ENCODE measurements at places on chromosomes 5 and 9.

- no peak for DNase-seq
These were observed 567.1 kb downstream of the TLR4 start for GRCh38 chr9:118271331-118271730.

DNA sequence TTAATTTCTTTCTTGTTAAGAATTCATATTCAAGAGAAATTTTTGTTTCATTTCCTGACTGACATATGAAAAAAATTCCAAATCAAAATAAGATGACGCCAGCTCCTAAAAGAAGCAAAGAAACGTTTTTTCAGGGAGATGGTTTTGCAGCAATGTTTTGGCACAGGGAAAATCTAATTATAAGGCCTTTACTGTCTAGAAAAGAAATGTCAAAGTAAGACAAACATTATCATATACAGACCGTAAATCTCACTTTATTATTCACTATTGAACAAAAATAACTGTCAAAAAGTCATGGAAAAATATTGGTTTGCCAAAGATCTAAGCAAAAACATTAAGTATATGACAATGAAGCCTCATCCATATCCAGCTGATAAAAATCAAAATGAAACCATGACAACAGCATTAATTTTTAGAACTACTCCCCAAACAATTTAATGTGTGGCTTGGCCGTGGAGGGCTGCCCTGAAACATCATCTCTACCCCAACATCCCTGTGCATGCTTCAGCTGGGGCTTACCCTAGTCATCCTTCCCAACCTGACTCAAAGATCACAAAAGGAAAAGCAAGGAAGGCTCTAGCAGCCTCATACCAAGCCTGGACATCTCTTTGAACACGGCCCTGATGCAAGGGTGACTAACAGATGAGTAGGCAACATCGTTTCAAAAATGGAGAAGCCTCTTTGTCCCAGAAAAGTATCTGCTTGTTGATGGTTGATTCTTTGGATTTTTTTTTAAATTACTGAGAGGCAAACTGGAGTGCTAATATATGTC, 95.6 kb downstream of the ARSB start:
- no peak for DNase-seq

GRCh38 chr5:143056792-143057579, 286.8 kb downstream of the ARHGAP26 start:
- no peak for DNase-seq

- DNase-seq = no peak
These were observed 784.6 kb upstream of the NUDT12 start for GRCh38 chr5:104347119-104347708.

DNA sequence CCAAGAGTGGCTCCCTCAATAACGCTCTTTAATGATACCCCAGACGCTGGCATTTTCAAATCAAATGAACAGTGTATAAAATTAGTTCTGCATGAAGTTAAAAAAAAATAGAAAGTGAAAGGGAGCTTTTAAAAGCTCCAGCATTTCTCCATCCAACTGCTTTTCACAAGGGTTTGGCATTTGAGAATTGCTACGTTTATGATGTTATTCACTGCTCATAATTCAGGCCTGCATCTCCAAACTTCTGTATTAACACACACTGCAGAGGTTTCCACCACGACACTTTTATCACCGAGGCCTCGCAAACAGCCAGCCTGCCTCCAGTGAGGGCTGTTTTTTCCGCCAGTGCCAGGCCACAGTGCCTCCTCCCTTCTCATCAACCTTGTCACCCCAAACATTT, 205.5 kb upstream of the EFNA5 start:
- no peak for DNase-seq

DNA sequence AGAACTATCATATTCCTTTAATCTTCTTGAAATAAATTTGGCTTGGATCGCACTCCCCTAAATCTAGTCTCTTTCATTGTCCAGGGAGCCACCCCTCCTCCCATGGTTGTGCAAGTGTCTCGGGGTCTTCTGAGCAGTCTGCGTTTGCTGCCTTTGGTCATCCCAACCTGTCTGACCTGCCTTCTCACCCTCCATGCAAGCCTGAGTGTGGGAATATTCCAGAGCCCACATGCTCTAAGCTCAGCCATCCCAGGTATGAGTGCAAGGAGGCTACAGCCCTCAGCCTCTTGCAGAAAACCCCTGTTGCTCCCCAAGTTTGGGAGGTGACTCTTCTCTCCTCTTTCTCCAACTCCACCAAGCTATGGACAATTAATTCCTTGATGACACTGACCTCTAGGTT, 7.7 kb upstream of the CTSL start:
- no peak for DNase-seq

GRCh38 chr9:135087489-135087792, at the start of gene OLFM1:
TSS of gene OLFM1 (plus strand) at chr9:135087668. CDS start at chr9:135087990, 322 bp downstream.
- no peak for DNase-seq

GRCh38 chr9:121807069-121807822, 155.8 kb downstream of the DAB2IP start:
- DNase-seq = no peak

DNA sequence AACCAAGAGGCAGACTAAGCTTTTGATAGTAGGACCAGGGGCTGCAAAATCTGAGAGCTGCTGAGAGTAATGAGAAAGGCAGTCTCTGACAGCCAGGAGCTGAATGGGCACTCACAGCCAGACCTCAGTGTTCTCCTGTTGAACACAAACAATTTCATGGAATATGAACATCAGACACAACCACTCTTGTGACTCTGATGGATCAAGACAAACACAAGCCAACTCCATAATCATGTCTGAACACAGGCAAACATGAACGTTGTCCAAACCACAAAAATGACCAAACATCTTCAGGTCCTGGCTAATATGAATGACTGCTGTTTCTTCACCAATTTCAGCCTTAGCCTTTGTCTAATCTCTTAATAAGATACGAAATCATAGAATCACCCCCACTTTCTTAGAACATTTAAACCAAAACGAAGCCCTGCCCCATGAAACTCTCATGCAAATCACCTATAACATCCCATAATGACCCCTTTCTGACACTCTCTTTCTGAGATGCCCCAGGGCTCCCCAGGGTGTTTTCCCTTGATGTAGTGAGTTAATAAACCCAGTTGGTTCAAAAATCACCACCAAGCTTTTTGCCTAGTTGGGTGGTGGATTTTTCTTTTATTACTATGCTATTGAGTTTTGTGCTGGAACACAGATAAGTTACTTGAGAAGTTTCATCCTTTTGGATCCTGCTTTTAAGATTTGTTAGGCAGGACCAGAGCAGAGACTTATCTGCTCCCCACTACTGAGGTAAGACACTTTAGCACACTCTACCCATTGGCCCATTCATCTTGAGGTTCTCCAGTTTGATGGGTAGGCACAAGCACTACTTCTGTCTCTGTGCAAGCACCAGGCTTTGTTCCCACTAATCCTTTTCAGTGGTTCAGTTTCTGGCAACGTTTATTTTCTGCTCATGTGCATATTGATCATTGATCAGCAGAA, 5.9 kb upstream of the ERAP2 start:
- DNase-seq = no peak

- no peak for DNase-seq
These were observed 69.1 kb downstream of the CXXC5 start for GRCh38 chr5:139717221-139717620.

DNA sequence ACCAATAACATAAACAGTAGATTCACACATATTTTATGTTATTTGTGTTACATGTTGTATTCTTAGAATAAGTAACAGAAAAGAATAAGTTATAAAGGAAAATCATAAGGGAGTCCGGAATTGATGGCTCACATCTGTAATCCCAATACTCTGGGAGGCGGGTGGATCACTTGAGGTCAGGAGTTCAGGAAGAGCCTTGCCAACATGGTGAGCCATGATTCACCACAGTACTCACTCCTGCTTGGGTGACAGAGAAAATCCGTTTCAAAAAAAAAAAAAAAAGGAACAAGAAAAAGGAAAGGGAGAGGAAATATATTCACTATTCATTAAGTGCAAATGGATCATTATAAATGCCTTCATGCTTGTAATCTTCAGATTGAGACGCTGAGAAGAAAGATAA, 533.3 kb upstream of the CDH9 start:
- DNase-seq = no peak

All from stimulated activated CD4-positive, alpha-beta T cell treated with anti-CD3 and anti-CD28 coated beads, TNF-alpha, amount 100 ng/mL, for 4 hours (primary cell).